ENCODE measurements at places on chromosomes 1 and 21.

DNA sequence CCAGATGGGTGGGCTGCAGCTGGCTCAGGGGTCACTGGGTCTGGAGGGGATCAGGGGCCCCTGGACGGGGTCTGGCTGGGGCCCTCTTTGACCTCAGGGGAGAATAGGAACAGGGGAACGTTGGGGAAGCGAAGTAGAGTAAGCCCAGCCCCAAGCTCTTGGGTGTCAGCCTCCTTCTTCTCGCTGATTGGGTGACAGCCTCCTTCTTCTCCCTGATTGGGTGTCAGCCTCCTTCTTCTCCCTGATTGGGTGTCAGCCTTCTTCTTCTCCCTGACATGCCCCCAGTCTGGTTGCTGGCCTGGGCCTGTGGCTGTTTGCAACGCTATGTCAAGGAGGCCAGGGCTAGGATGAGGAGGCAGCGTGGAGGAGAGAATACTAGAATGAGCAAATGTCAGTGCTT, 76.7 kb upstream of the CASZ1 start:
- DNase-seq = no peak

GRCh38 chr1:21913763-21914162, 23.3 kb downstream of the HSPG2 start:
- no peak for DNase-seq

- DNase-seq = no peak
Measured at GRCh38 chr1:218679988-218680748, 335.0 kb downstream of the TGFB2 start.

DNA sequence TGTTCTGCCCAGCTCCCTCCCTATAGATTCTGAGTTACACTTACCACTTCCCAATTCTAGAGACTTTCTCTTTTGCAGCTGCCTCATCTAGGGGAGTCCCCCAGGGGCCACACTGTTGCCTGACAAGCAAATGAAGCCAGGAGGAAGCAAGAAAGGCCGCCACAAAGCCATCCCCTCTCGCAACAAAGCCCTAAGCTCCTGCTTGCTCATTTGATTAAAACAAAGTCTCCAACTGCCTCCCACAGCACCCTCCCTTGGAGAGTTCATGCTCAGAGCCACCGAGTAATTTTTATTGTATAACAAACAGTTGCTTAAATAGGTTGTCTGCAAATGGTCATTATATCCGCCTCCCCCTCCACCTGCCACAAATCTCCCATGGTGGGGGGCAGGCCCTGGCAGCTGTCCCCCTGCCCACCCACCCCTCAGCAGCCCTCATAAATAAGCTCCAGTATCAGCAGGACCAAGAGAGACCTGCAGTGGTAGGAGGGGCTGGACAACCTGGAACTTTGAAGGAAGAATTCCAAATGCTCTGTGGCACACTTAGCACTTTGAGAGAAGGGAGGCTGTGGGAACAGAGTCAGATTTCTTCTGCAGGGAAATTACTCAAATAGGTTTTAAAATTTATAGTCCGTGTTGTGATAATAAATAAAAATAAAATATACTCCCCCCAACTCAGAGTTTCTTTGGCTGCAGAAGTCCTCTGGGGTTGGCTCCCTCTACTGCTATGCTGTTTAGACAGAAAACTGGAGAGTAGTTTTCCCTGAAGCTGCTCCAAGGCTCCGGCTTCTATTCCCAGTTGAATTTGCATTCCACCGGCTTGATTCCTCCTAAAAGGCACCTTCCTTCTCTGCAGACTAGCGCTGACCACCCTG, 237.5 kb downstream of the TTLL7 start:
- no peak for DNase-seq

DNA sequence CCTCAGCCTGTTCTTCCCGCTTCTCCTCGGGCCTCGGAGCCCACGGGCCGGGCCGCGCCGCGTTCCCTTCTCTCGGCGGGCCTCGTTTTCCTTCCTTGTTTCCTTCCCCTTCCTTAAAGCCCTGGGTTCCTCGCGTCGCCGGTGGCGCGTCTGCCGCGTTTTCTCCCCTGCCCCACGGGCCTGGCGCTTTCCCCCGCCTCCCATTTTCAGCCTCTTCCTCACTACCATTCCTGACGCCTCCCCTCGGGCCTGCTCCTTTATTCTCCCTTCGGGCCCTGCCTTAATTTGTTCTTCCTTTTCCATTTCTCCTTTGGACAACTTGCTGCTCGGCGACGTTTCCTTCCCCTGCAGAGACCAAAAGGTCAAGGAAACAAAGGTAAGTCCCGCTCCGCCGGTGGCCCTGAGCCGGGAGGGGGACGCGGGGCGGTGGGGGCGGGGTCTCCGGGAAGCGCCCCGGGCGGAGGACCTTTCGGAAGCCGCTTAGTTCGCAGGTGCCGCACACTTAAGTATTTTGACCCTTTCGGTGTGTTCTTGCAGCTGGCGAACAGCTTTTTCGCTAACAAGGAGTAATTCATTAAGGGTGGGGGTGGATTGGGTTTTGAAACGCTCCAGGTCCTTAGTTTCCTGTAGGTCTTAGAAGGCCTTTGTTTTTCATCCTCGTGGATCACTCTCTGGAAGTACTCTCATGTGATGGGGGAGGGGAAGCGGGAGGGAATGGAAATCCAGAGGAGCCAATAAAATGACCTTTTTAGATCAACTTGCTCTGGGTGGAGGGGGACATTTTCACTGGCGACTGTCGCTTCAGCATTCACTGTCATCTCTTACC, 780 bp downstream of the YTHDF2 start:
- no peak for DNase-seq

GRCh38 chr1:228875741-228876140, 140.5 kb downstream of the RHOU start:
- no peak for DNase-seq

GRCh38 chr1:189431447-189431846, 1046.2 kb downstream of the BRINP3 start:
- no peak for DNase-seq

- no peak for DNase-seq
Measured at GRCh38 chr1:88013485-88013884, 670.6 kb upstream of the PKN2 start.

DNA sequence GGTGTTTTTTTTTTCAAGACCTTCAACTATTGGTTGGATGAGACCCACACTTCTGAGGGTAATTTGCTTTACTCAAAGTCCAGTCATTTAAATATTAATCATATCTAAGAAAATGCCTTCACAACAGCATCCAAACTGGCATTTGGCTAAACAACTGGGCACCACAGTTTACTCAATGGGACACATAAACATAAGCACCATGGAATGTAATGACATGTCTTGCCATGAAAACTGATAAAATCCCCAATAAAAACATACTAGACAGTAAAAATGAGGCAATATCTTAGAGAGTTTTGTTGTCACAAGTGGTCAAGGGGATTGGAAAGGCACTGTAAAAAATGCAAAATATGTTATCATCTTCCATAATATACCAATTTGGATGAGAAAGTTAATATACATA, 838.8 kb upstream of the ADAMTS5 start:
- DNase-seq = no peak

All from AG09309 (cell line).